Brain pericyte (primary cell): ENCODE measurements at places on chromosomes 6 and 20.

- no peak for DNase-seq
These were observed 236.5 kb upstream of the CDH4 start for GRCh38 chr20:61015602-61016001.

DNA sequence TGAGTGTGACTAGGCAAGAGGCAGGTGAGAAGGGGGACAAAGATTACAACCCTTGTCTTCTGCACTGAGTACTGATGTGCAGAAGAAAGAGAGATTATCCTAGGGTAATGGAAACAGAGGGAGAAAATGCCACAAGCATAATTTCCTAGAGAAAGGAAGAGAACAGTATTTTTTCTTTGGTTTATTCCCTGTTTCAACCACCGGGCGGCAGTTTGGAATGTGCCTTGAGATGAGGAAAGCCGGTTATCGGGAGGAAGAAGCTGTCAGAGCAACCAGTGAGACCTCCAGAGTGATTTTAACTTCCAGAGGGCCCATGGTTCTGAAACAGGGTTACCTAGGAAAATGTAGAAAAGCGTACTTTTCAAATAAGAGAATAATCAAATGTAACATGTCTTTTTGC, 121.4 kb downstream of the REV3L start:
- DNase-seq = no peak

DNA sequence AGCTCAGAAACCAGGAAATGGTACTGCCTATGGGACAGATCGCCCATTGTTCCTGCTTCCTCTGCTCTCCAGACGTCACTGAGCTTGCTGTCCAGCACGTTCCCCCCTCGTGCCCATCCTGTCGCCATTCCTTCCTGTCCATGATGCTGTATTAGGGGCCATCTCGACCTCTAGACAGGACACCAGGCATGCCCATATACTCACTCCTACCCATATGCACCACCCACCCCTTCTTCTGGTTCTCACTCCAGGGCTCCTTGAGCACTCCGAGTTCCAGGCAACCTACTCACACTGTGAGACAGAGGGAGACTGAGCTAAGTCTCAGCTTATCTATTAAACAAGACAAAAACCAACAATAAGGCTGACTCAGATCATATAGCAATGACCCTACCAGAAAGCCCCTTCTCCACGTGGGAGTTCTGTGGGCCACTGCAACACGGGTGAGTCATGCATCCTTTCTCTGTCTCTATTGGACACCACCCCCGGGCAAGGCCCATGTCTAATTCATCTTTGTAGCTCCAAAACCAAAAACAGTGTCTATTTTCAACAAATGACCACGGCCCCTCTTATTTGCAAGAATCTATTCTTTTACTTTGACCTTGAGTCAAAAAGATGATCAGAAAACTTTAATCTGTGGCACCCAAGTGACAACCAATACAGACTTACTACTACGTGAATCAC, 65.7 kb downstream of the PSMG4 start:
- DNase-seq = no peak

GRCh38 chr6:9347608-9348007, 912.3 kb upstream of the SLC35B3 start:
- DNase-seq = no peak

DNA sequence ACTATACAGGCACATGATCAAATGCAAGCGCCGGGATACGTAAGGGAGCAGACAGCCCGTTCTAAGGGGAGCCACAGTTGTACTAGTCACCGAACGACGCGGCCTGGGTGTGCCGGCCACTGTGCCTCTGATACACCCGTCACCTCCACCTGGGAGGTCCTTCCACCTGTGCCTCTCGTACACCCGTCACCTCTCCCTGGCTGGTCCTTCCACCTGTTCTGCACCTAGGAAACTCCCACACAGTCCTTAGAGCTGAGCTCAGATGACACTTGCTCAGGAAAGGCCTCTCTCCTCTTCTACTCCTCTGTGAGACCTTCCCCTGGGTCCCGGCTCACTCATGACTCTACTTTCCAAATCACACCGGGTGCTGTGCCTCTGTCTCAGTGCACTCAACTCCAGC, 245.0 kb downstream of the TTLL2 start:
- no peak for DNase-seq

GRCh38 chr6:166556336-166556735, 30.1 kb downstream of the RAMACL start:
- DNase-seq = no peak

DNA sequence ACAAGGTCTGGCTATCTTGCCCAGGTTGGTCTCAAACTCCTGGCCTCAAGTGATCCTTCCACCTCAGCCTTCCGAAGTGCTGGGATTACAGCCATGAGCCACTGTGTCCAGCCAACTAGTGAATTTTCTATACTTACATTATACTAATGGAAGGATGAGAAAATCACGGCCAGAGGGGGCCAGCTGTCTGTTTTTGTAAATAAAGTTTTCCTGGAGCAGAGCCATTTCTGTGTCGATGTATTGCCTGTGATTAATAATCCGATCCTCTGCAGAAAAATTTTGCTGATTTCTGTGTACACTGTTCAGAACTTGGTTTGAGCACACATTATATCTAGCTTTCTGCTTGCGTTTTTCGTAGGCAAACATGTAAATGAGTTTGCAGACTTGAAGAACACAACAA, 28.8 kb downstream of the PTPRT start:
- no peak for DNase-seq

DNA sequence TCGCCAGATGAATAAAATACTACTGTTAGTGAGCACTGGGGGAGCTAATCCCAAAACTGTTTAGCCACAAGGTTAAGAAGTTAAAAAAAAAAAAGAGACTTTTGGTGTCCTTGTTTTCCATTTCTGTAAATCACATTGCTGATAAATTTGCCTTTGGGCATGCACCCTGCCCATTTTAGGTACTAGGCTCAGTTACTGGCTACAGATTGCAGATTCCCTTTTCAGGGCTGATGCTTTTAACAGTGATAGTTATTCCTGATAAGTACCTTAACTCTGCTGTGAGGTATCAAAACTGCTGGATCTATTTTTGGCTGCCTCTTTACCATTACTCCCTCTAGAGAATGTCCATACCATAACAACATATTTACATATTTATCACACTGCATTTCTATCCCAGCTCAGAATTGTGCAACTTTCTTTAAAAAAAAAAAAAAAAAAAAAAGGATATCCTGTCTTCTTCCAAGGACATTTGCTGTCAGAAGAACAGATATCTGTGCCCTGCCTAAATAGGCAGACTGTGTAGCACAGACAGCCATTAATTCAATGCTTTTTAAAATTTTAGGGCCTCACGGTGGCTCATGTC, 94.5 kb downstream of the SSR1 start:
- no peak for DNase-seq

- no peak for DNase-seq
These were observed 206.0 kb downstream of the CDC5L start for GRCh38 chr6:44593539-44593944.

GRCh38 chr20:43032459-43032858, 157.2 kb downstream of the PTPRT start:
- DNase-seq = no peak

- no peak for DNase-seq
These were observed 374.3 kb downstream of the LMBRD1 start for GRCh38 chr6:69422475-69422874.

DNA sequence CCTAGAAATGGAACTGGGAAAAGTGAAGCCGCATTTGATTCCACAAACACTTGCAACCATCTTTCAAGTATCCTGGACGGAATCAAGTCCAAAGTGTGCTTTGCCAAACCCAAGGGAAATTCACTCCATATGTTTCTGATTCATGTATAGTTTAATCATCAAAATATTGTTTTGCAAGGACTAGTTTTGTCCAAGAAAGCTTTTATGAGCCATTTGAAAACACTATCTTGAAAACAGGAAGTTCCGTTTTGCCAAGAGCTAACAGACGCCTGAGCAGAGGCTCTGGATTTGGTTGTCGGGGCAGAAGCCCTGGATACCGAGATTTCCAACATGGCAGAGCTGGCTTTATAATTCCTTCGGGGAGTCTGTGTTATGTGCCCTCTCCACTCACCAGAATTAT, 251.1 kb downstream of the PHACTR1 start:
- no peak for DNase-seq

DNA sequence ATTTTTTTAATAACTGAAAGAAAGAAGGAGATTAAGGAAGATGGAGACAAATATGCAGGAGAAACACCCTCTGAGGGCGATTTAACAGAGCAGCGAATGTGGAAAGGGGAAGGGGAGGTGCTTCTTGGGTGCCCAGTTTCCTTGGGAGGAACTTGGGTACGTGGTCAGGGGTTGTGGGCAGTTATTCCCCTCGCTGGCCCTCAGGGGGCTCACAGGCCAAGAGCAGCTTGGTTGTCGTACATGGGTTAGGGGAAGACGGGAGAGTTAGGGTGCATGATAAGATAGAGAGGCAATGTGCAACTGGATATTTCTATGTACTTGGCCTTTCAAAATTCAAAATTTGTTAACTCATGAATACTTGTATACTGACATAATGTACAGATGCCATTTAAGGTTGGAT, 7.0 kb upstream of the TUBB2A start:
- DNase-seq = no peak
